ENCODE measurements at places on chromosomes 7 and 10. TPM values are rescaled to one million over a fixed set of nuclear protein-coding genes. Genes with fewer than 3 reads are reported as not detected.

The TEX47 gene
- not detected for total RNA-seq

The NKX1-2 gene
- total RNA-seq = 0.48 TPM

The ZNF775 gene
- total RNA-seq = 12.3 TPM

The VWC2 gene
- total RNA-seq = 0.60 TPM

The FMC1 gene
- 13.9 TPM for total RNA-seq

The SLC18A3 gene
- 6.2 TPM for total RNA-seq

The ZNF467 gene
- 16.7 TPM for total RNA-seq

The CCL26 gene
- total RNA-seq = 1.00 TPM
